CD4-positive, alpha-beta T cell treated with Interleukin-15 for 1 hour (primary cell): ENCODE measurements at places on chromosomes 1 and 21.

DNA sequence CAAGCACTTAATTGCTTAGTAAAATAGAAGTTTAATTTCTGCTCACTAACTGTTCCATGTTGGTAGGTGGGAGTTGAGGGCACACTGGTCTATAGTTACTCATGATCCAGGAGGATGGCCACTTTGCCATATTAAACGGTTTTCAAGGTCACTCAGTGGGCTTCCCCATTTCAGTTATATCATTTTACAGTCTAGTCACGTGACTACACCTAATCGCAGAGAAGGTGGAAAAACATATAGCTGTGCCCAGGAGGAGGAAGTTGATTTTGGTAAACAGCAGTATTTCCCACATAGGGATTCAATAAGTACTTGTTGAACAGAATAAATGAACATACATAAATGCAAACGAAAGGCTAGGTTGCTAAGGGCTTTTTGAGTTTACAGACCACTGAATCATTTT lies 541.1 kb upstream of the CAMK1G start:
- DNase-seq: no peak

DNA sequence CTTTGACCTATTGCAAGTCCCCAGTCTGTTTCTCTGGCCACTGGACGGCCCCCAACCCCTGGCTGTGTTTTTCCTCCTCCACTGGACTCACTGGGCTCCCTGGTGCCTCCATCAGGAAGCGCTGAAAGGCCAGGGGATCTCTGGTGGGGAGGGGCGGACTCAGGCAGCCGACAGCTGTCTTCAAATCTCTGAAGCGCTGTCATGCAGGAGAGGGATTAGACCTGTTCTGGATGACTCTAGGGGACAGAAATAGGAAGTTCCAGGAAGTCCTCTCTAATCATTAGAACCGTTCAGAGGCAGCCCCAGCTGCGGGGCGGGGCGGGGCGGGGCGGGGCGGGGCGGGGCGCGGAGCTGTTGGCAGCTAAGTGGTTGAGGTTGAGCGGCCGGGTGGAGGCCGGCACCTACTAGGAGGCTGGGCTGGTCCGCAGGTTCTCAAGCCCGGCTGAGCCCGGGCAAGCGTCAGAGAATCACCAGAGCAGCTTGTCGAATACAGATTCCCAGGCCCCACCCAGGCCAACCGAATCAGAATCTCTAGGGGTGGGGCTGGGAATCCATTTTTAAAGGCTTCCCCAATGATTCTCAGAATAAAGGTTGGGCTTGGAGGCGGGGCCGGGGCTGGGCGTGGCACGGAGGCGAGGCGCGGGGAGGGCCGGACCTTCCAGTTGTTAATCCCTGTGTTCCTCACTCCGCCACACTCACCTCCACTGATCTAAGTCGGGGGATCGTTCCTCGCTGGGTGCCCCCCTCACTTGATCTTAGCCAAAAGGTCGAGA lies 11.4 kb upstream of the PHLDA3 start:
- peak; percentile 65 for DNase-seq

- DNase-seq: no peak
These were observed 7.4 kb downstream of the GPR137B start for GRCh38 chr1:236149696-236150228.

GRCh38 chr1:163147019-163147418 lies 55.7 kb downstream of the RGS5 start:
- no peak for DNase-seq

DNA sequence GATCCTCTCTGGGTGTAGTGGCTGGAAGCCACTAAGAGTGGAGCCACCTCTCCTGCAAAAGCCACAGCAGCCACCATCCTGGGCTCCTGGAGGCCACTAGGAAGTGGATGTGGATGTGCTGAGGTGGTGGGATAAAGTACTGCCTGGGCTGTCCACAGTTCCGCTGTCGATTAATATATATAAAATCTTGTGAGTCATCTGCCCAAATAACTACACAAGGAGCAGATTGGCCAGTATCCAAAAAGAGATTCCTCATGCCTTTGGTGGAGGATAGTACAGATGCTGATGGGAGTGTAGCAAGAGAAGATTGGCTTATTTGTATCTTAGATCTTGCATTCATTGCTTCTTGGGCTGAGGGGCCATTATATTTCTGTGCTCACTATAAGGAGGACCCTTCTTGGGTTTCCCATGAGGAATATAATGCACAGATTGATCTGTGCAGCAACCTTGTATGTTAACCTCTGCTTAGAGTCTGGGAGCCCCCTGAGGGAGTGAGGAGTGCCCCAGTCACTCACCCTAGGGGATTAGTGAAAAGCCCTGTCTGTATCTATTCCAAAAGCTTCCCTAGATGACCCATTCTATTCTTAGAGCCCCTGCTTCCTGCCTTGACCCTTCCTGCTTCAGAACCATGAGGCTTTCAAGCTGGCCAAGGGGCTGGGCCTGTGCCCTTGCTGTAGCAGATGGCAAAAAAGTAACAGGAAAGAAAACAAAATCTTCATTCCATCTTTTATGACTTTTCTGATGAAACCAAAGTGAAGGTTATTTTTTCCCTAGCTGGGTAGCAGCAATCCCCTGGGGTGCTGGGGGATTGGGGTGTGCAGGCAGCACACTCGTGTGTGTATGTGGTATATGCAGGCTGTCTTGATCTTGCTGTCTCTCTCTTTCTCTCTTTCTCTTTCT lies 31.7 kb downstream of the RCSD1 start:
- DNase-seq: no peak

GRCh38 chr1:187958207-187958606 lies 1129.5 kb downstream of the PLA2G4A start:
- DNase-seq: no peak

- no peak for DNase-seq
These were observed 18.1 kb upstream of the ECE1 start for GRCh38 chr1:21308330-21308729.

- DNase-seq: peak; percentile 10
These were observed 39.9 kb upstream of the TSPEAR start for GRCh38 chr21:44751186-44751798.

GRCh38 chr1:154797175-154797574 lies 72.9 kb downstream of the KCNN3 start:
- DNase-seq: no peak

DNA sequence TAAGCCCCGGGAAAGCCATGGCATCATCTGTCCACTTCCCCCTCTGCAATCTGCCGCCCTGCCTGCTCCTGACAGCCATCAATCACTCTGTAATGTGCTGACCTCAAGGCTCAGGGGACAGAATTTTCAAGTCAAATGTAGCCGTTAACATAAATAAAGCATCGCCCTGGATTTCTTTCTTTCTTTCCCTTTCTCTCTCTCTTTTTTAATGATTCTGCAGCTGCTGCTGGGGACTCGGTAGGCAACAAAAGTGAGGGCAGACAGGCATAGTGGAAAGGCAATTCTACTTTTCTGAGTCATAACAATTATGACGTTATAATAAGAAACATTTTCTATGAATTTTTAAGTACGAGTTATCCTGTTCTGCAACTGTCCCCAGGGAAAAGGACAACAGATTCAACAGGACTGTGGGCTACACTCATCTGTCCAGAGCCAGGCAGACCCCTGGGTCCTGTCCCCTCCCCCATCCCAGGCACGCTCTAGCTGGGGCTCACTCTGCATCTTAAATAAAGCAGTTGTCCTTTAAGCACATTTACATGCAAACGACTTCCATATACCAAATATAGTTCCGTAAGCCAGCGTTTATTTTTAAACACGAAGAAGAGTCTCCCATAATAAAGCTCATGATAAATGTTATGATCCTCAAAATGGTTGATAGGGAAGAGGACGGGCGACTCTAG lies 78.7 kb downstream of the SSBP3 start:
- DNase-seq: no peak

GRCh38 chr1:50257940-50258685 lies 149.4 kb downstream of the ELAVL4 start:
- no peak for DNase-seq

DNA sequence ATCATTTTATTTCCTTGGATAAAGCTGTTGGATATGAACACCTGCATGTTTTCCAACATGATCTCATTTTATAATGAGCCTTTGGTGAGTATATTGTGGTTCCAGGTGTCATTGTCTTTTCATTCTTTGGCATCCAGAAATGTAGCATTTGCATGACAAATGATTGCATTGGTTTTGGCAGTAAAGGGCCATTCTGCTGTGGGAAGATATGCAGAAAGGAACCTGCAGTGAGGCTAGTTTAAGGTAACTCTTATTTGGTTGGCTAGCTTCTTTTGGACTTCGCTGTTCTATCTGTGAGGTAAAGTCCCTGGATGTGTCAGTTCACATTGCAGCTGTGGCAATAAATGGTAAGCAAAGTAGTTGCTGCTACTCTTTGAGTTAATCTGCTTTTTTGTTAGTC lies 343.0 kb downstream of the AMY1C start:
- no peak for DNase-seq

- no peak for DNase-seq
These were observed 91.6 kb upstream of the CHODL start for GRCh38 chr21:18153063-18153462.

DNA sequence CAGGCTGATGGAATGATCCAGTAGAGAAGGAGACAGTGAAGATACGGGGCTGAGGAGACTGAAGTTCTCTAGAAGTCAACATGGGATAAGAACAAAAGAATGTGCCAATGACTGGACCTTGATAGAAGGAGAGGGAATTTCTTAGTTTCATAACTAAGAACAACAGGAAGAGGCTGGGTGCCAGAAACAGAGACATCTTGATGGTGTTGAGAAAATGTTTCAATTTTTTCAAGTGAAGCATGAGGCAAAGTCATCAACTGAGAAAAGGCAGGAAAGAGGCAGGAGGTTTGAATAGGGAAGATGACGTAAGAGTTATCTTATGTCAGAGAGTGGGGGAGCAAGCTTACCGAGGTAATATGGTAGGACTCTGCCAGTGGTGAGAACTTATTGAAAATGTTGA lies 80.1 kb downstream of the SPAG17 start:
- no peak for DNase-seq

- no peak for DNase-seq
These were observed 109.4 kb downstream of the KIF26B start for GRCh38 chr1:245264226-245264625.

DNA sequence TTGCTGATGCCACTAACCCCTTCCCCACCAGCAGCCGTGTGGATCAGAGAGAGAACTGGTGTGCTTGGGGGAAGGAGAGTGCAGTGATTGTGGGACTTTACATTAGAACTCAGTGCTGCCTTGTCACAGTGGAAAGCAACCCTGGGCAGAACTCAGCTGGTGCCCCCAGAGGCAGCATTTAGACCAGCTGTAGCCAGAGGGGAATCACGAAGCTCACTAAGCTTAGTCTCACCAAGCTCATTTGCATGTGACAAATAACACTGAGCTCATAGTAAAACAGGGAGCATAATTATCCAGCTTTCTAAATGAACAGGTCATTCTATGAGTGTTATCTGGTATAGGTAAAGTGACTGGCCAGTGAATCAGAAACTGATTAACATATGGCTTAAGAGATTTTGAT lies 9.8 kb upstream of the SMAP2 start:
- DNase-seq: peak; percentile 43

DNA sequence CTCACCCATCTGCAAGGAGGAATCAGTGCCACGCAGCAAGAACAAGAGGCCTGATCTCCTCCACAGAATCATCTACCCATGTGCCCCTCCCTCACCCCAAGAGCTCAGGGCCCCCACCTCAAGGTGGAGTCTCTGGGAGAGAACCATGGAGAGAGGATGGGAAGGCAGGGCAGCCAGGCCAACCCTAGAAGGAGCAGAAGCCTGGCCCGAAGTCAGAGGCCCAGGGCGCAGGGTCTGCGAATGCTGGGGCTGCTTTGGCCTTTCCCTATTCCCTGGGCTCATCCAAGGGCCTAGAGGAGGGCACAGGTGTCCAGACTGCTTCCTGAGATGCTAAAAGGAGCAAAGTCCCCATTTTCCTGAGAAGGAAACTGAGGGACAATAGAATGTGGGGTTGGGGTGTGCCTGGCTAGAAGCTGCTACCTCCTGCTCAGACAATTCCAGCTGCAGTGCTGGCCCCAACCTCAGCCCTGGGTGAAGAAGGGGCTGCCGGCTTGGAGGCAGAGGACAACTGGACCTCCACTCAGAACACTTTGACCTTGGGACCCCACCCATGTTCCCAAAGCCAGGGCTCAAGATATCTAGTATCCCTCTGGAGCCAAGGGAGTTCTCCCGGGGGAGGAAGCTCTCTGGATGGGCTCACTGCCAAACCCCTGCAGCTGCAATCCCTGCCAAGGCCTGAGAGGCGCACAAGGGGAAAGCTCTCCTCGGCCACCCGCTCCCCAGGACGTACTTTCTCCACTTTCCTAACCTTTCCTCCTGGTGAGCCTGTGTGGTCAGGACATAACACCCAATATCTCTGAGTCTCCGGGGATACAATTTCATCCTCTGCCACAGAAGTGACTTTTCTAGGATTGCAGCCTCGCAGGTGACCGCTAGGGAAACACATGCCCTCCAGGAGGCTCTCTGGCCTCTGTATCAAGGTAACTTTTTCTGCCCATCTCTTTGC lies 16.6 kb upstream of the LEMD1 start:
- no peak for DNase-seq

- no peak for DNase-seq
These were observed 7.0 kb downstream of the FOXD2 start for GRCh38 chr1:47444562-47445465.

DNA sequence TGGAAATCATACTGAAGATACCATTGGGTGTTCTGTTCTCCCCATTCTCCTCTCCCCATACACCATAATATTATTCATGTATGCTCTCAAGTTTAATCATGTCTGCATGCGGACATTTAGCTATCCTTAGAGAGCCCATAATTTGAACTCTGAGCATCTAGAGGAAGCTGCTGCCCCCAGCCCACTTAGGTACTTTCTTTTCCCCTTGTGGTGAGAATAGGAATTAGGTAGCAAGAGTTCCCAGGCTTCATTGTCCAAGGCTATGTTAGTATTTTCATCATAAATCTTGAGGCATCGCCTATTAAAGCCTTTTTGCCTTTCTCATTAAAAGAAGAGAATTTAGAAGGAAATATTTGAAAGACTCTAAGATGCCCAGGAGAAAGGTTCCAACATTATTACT lies 96.3 kb downstream of the ROR1 start:
- DNase-seq: no peak

DNA sequence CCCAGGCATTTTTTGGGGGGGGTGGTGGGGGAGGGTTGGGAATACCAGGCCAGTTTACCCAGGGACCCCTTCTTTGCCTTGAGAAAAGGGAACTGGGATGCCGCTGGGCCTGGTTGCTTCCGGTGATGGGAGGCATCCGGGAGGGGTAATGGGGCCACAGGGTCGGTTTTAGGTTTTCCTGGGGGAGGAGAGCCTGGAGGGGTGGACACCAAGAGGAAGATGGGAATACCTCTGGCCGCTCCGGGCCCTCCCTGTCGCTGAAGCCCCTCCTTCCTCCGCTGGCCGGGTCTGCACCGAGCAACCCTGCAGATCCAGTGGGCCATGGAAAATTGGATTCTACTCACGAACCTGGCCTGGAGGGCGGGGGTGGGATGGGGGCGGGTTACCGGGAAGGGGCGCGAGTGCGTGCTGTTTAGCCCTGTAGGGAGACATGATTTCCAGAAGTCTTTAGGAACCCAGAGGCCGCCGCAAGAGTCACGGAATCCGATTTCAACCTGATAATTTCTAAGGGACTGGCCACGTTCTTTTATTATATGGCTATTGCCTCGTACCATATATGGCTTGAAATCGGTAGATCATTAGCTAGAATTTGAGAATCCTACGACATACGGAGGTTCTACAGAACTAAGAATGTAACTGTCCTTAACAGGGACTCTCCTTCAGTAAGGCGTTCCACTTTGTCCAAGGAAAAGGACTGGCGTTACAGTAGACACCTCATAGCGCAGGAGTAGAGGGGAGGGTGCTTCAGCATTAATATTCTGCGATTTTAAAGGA lies 749 bp downstream of the AKIRIN1 start:
- no peak for DNase-seq

GRCh38 chr1:27339213-27339612 lies 2.6 kb upstream of the SYTL1 start:
- no peak for DNase-seq
